Stimulated activated CD8-positive, alpha-beta memory T cell treated with anti-CD3 and anti-CD28 coated beads, Interleukin-7, amount 100 ng/mL, for 24 hours (primary cell): ENCODE measurements at places on chromosomes 6 and 20.

DNA sequence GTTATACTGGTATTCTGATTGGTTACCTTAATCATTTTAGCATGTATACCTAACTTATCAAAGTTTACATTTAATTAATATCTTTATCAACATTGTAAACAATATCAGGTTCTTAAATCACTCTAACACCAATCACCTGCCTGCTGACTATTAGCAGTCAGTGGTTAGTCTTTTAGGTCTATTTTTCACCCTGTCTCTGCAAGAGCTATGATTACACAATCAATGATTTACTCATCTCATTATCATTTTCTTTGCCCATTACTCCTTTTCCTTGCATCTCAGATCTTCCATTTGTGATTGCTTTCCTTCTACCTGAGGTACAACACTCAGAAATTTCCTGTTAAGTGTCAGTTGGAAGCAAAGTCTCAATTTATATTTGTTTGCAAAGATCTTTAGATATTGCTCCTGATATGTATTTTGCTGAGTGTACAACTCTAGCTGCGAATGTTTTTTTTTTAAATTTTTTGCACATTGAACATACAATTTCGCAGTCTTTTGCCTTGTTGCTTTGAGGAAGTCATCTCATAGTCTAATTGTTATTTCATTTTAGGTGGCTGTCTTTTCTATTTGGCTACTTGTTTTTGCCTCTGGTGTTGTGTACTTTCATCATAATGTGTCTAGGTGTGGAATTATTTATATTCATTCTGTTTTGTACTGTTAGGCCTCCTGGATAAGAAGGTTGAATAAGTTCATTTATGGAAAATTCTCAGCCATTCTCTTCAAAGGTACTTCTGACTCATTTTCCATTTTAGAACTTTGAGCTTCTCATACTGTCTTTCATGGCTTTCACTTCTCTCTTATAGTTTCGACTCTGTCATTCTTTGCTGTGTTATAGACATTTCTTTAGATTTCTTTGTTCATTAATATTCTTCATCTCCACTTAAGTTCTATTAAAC is 104.9 kb upstream of the CEP162 start:
- no peak for DNase-seq

DNA sequence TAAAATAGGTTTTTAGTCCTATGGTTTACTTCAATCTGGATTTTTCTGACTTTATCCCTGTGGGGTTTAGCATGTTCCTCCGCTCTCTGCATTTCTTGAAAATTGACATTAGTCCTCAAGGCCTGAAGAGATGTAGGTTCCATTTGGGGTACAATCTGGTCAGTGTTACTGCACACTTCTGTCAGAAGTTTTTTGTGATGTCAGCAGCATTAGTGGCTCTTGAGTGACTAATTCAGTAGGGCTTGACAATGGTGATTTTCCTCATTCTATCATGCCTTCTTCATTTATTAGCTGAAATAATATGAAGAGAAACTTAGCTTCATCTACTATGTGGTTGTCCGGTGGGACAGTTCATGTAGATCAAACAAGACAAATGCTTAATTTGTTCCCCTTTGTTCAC is 114.6 kb downstream of the PDE10A start:
- no peak for DNase-seq

GRCh38 chr6:164417537-164418261 is 891.7 kb downstream of the C6orf118 start:
- no peak for DNase-seq

GRCh38 chr6:63094947-63095346 is 116.3 kb upstream of the FKBP1C start:
- no peak for DNase-seq

DNA sequence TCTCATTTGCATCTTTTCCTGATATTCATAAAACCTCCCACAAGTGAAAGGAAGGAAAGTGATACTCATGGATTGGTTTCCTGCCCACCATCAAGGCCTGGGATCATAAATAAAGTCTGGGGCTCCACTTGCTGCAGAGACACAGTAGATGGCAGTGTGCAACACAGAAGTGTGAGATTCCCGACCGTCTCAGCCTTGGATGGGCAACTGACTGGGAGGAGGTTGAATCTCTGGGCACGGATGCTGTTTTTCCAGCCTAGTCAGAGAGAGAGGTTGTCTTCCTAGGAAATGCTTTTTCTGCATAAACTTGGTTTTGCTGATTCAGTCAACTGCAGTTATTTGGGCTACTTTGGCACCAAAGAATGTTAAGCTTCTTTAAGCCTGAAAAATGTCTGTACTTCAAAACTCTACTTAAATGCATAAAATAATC is 9.9 kb upstream of the RFPL4B start:
- DNase-seq: no peak

GRCh38 chr20:53826597-53827291 is 233.1 kb upstream of the ZNF217 start:
- DNase-seq: no peak

DNA sequence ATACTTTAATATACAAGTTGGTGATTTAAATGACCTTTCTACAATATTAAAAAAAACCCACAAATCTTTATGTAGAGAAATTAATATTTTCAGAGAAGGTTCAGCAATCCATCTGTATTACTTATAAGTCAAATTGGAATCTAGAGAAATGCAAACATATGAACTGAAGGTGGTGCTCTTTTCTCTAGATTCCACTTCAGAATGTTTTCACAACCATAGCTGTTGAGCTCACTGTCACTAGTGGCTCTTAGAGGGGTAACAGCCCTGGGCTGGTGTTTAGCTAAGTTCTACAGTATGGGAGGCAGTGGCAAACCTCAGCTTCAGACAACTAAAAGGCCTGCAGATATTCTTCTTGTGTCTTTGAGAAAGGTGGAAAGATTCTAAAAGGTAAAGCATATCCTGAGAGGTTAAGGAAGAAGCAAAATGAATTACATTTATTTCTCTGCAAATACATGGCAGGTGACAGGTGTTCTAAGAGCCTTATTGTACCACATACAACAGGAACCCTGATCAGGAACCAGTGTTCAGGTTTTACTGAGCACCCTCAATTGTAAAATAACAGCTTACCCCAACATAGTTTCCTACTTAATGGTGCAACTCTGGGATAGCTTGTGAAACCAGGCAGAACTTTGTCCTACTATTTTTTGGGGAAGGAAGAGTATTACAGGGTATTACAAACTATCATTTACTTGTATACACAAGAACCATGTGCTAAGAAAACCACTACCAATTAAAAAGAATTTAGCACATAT is 56.6 kb upstream of the SAMHD1 start:
- no peak for DNase-seq

- no peak for DNase-seq
Measured at GRCh38 chr20:36298061-36298460, 8.1 kb upstream of the DLGAP4 start.

DNA sequence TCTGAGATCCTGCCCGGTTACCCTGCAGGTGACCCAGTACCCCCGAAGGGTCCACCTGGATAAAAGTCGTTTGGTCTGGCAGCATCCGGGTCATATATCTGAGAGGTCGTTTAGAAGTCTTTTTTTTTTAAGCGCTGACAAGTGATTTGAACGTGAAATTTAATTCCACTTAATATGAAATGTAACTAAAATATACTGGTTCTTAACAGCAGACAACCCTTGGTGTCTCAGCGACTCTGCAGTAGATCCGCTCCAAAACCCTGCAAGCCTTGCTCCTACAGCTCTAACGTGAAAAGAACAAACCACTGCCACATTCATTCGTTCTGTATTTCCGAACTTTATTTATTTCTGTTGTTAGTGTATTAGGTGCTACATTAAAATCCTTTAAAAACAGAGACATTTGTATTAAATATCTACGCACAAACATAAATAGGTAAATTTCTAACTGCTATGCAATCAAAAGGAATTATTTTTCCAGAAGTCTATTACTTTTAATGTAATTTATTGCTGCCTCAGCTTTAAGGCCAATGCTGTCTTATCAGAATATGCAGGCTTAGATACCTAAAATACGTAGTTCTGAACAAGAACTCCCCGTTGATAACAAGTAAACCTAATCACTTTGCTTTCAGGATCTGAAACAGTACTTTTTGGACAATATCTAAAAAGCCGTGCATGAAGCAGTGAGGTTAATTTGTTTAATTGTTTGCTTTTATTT is 33.5 kb upstream of the TCF21 start:
- DNase-seq: no peak

DNA sequence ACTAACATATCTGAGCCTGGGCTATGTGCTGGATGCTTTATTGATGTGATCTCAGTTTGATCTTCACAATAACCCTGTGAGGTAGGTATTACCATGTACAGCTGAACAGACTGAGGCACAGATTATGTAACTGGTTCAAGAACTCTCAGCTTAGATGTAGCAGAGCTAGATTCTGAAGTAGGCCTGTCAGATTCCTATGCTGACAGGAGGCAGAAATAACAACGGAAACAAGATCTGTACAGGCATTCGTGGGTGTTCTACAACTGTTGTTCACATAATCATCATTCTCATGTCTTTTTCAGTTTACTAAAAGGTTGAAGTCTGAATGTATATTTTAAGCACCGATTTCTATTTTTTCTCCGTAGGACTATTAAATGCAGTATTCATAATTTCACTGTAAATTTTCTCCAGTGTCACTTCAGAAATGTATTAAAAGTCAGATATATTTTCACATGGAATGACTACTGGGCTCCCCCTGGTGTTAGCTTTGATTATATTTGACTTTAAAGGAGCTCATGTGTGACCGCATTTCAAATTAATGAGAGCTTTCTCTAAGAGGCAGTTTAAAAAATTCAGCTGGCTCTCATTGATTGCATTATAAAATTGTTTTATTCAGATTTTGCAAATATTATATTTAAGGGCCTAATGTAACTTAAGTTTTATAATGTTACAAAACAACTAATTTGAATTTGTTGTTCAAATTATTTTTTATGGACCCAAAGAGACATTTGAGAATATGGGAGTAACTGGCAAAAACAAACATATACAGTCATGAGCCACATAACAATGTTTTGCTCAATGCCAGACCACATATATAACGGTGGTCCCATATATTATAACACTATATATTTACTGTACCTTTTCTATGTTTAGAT is 36.4 kb upstream of the SLC17A4 start:
- no peak for DNase-seq

DNA sequence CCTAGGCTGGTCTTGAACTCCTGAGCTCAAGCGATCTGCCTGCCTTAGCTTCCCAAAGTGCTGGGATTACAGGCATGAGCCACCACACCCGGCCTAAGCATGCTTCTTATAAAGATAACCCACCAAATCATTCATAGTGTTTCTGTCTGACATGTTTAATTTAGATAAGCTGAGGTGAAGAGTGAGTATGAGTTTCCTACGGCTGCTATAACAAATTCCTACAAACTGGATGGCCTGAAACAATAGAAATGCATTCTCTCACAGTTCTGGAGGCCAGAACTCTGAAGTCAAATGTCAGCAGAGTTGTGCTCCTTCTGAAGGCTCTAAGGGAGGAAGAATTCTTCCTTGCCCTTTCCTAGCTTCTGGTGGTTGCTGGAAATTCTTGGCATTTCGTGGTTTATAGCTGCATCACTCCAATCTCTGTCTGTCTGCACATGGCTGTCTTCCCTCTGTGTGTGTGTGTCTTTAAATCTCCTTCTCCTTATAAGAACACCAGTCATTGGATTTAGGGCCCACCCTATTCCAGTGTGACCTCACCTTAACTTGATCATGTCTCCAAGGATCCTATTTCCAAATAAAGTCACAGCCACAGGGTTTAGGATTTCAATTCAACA is 29.9 kb downstream of the MAPK13 start:
- no peak for DNase-seq

- no peak for DNase-seq
Measured at GRCh38 chr6:160327981-160328380, 20.2 kb upstream of the SLC22A3 start.

DNA sequence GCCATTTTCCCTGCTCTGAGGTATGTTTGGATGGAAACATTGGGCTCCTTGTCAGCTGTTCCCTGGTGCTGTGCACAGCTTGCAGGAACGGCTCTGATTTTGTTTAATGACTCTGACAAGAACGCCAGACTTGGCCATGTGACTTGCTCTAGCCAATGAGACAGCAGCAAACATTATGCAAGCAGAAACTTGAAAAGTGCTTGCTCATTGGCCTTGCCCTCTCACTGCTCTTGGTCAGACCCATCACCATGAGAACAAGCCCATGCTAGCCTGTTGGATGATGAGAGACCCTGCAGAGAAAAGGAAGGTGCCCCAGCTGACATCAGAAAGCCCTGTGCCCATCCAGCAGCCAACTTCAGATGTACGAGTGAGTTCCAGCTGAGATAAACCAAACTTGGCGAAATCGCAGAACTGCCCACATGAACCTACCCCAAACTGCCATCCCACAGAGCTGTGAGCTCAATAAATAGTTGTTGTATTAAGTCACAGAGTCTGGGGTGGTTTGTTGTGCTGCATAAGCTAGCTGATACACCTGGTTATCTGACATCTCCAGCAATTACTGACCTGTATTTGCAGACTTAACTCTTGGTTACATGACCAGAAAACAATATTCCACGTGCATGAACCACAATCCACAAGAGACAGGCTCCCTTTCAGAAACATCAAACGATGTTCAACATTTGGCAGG is 96.9 kb downstream of the JPH2 start:
- DNase-seq: no peak

- no peak for DNase-seq
Measured at GRCh38 chr20:20083807-20084206, 31.5 kb downstream of the CFAP61 start.

- no peak for DNase-seq
Measured at GRCh38 chr6:145491126-145491525, 244.2 kb downstream of the EPM2A start.

DNA sequence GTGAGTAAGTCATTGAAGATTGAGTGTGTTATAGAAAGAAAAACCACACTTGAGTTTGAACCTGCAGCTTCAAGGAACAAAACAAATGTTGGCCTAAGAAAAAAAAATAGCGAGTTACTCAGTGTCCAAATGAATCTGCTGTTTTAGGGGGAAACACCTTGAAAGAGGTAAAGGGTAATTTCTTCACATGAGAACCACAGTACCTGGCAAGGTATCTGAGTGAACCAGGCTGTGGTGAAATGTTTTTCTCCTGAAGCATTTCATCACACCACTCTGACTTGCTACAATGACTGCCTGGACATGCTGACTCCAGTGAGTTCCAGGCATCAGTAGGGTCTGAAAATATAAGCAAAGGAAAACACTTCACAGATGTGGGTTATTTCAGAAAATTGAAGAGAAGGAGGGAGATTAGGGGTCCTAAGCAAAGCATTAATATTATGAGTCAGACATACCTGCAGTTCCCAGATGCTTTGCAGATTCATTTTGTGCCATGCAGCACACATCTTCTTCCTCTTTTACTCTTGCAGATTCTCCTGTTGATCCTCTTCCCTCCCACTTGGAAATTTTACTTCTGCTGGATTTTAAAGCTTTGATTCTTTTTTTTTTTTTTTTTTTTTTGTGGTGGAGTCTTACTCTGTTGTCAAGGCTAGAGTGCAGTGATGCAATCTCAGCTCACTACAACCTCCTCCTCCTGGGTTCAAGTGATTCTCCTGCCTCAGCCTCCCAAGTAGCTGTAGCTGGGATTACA is 206.2 kb upstream of the SGK1 start:
- DNase-seq: no peak

DNA sequence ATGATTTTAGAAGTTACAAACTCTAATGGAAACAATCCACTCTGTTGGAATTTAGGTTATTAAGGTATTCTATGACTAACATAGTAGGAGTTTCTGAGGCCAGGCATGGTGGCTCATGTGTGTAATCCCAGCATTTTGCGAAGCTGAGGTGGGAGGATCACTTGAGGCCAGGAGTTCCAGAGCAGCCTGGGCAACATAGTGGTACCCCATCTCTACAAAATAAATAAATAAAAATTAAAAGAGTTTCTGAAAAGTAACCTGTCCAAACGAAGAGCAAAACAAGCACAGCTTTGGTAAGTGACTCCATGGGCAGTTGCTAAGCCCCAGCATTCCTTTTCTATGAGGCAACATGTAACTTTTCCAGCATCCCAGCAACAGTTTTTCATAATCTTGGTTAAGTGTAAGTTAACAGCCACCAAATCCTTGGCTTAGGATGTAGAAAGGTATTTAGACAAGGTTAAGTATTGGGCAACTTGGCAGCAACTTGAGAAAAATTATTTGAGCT is 86.3 kb downstream of the SOX4 start:
- no peak for DNase-seq
